AG04450 (cell line): ENCODE measurements at places on chromosomes 5 and 9.

GRCh38 chr9:86604741-86605140 is 250.5 kb upstream of the TUT7 start:
- no peak for DNase-seq

DNA sequence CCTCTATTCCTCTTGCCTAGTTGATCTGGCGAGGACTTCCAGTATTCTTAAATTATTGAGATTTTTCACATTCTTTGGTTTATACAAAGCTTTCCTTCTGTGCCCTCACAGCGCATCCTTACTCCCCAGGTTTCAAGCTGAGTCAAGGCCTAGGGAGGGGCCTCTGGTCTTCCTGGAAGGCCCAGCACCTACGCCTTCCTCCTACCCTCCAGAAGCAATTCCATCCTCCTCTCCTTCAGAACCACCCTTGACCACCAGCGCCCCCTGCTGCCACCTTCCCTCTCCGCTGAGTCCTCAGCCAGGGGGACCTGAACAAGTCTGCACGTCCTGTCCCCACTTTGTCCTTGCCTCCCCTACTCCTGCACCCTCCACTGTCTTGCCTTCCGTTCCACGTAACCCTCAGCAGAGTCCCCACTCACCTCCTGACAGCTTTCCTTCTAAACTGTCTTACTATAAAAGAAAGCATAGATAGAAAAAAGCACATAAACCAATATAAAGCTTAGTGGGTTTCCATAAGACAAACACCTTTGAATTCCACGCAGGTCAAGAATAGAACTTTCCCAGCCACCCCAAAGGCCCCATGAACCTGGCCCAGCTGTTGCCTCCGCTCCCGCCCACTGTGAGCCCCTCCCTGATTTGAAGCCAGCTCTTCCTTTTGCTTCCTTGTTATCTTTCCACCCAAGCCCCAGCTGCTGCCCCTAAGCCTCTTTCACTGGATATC is 63.0 kb upstream of the CTSL start:
- DNase-seq = no peak

GRCh38 chr5:145247745-145248040 is 587.4 kb downstream of the PRELID2 start:
- no peak for DNase-seq

DNA sequence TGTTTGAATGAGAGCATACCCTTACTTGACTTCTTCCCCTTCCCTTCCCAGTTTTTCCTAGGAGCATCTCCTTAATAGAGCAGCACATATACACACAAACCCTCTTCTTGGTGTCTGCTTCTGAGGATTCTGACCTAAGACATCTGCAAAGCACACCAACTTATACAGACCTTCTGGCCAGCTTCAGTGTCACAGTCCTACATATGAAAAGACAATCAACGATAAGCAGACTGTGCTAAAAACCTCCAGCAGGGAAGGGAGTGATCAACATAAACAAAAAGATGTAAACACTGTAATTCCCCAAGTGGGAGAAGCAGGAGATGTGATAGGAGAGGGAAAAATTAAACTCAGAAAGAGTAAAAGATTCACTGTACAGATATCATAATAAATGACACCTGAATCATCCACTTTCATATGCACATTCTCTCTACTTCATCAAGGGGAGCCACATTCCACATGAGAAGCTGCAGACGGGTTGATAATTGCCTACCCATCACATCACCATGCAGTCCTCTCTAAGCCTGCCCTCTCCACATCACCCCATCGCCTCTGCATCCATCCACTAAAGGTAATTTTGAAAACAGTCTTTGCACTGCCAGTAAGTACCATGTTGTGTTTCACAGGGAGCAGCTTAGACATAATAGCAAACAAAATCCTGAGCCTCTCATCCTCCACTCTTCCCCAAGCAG is 13.0 kb downstream of the APBA1 start:
- no peak for DNase-seq
